ENCODE measurements at places on chromosomes 2 and 18. TPM values are rescaled to one million over a fixed set of nuclear protein-coding genes. Genes with fewer than 3 reads are reported as not detected.

TRABD2A gene
- total RNA-seq: 0.59 TPM

NT5DC4 gene
- not detected for total RNA-seq

KRTCAP3 gene
- not detected for total RNA-seq

GLI2 gene
- total RNA-seq: not detected

RAB31 gene
- 30.8 TPM for total RNA-seq

CNGA3 gene
- not detected for total RNA-seq

CCT4 gene
- total RNA-seq: 261 TPM

KANSL1L gene
- total RNA-seq: 14.6 TPM

GPR45 gene
- not detected for total RNA-seq

G6PC2 gene
- not detected for total RNA-seq

CFAP221 gene
- 1.1 TPM for total RNA-seq

CD8B gene
- not detected for total RNA-seq

UPP2 gene
- total RNA-seq: not detected

GPN1 gene
- total RNA-seq: 54.9 TPM

HOXD13 gene
- total RNA-seq: not detected

APOB gene
- total RNA-seq: 0.40 TPM

GPR155 gene
- total RNA-seq: 2.3 TPM

ETAA1 gene
- total RNA-seq: 13.7 TPM

SLC40A1 gene
- 15.6 TPM for total RNA-seq

OBSL1 gene
- 15.6 TPM for total RNA-seq

KCNJ3 gene
- not detected for total RNA-seq

SAG gene
- not detected for total RNA-seq

SGPP2 gene
- total RNA-seq: not detected

TNFRSF11A gene
- 3.5 TPM for total RNA-seq

ANTXR1 gene
- 8.8 TPM for total RNA-seq

KLHL30 gene
- not detected for total RNA-seq

L3MBTL4 gene
- 0.04 TPM for total RNA-seq

TSGA10 gene
- total RNA-seq: 2.4 TPM

CRYGD gene
- not detected for total RNA-seq

SLC4A3 gene
- 0.13 TPM for total RNA-seq

UGT1A5 gene
- not detected for total RNA-seq

DTNA gene
- 5.7 TPM for total RNA-seq

EPAS1 gene
- 69.8 TPM for total RNA-seq
